ENCODE measurements at places on chromosomes 2 and 18. TPM values are rescaled to one million over a fixed set of nuclear protein-coding genes. Genes with fewer than 3 reads are reported as not detected.

The NEU4 gene
- not detected for total RNA-seq

The SLC35F5 gene
- 45.8 TPM for total RNA-seq

The SH3BP4 gene
- 56.4 TPM for total RNA-seq

The WDR43 gene
- 49.2 TPM for total RNA-seq

The ACMSD gene
- total RNA-seq, result not detected

The GAL3ST2 gene
- total RNA-seq, result not detected

The CCDC141 gene
- 0.13 TPM for total RNA-seq

The AMER3 gene
- not detected for total RNA-seq

The IL36B gene
- total RNA-seq, result not detected

The BAZ2B gene
- total RNA-seq, result 20.9 TPM

The MFSD2B gene
- total RNA-seq, result 0.20 TPM

The OLA1 gene
- 135 TPM for total RNA-seq

The STON1 gene
- 2.9 TPM for total RNA-seq

The WDR7 gene
- 11.9 TPM for total RNA-seq

The HTR2B gene
- total RNA-seq, result 0.64 TPM

The NOL4 gene
- not detected for total RNA-seq

The THSD7B gene
- total RNA-seq, result not detected

The GPR17 gene
- total RNA-seq, result not detected

The ICOS gene
- not detected for total RNA-seq

The TRIB2 gene
- 25.7 TPM for total RNA-seq

The ASAP2 gene
- 23.4 TPM for total RNA-seq

The ALPG gene
- total RNA-seq, result 0.07 TPM

The DSC1 gene
- total RNA-seq, result not detected

The PLA2R1 gene
- total RNA-seq, result 6.4 TPM

The ELOA2 gene
- total RNA-seq, result not detected

The EPAS1 gene
- total RNA-seq, result 318 TPM

The GKN1 gene
- not detected for total RNA-seq

The MEP1B gene
- total RNA-seq, result not detected

The LMAN2L gene
- 19.4 TPM for total RNA-seq

The PLGLB1 gene
- total RNA-seq, result 0.20 TPM
